RWPE1 (cell line): ENCODE measurements at places on chromosomes 6 and 20.
A peak's percentile ranks its signal among the peaks of the same experiment; 100 is the strongest.

DNA sequence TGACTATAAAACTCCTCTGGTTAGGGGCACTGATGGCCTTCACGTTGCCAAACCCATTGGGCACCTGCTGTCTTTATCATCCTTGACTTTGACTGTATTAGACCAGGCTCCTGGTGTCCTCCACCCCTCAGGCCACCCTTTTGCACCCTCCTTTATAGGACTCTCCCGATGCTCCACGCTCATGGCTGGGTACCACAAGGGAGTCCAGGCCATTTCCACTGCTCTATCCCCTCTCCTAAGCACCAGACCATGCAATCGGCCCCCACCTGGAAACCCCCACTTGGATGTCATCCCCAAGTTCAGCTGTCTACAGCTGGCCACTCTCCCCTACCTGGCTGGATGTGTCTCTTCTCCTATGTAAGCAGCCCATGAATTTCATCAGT, 115.2 kb downstream of the TOX2 start:
- DNase-seq = no peak

DNA sequence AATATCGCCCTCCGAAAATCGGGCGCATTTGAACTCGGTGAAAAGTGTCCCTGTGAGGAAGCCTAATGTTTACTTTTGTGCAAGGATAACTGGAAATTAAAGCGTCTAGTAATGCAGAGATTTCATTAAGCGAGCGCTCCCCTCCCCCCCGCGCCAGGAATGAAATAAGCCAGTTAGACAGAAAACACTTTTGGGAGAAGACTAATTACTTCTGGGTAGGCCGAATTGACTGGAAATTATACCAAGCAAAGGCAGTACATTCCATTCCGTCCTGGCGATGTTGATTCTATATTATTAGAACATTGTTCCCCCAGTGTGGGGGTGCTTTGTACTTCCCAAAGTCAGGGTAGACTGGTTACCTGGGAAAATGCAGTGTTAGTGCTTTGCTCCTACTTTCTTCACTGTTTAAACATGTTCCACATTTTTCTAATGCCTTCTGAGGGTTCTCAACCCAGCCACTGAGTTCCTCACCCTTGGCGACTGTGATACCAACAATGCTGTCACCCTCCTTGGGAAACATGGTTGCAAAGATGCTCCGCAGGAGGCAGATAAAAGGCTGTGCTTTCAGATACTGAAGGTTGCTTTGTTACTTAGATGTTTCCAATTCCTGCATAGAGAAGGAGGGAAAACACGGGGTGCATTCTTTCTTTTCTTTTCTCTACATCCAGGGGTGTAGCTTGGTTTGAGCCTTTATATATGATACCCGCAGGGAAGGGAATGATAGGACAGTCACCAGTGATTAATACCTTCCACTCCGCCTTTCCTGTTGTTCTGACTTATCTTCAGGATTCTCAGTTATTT, 2.6 kb downstream of the GJA1 start:
- peak; percentile 60 for DNase-seq

DNA sequence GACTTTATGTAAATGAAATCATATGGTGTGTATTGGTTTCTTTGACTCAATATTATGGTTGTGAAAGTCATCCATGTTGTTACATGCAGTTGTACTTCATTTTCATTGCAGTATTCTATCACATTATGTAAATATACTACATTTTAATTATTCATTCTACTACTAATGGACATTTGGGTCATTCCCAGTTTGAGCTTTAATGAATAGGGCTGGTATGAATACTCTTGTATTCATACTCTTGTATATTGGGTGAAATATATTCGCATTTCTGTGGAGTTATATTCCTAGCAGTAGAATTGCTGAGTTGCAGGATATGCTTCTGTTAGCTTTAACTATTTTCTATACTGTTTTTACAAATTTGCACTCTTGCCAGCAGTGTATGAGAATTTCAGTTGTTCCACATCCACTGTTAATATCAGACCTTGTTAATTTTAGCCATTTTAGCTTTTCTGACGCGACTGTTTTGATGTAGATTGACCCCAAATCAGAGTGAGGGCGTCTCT, 944.3 kb downstream of the KIF16B start:
- DNase-seq = no peak

DNA sequence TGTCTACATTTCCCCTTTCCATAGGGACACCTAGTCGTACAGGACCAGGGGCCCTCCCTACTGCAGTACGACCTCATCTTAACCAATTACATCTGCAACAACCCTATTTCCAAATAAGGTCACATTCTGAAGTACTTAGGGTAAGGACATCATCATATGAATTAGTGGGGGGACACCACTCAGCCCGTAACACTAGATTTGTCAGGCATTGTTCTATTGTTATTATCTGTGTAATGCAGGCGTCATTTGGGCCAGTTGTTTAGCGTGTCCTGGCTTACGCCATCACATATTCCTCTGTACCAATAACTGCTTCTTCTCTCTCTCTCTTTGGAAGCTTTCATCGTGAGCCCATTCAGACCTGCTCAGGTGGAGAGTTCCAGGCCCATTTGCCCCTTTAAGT, 89.3 kb downstream of the CAP2 start:
- no peak for DNase-seq

DNA sequence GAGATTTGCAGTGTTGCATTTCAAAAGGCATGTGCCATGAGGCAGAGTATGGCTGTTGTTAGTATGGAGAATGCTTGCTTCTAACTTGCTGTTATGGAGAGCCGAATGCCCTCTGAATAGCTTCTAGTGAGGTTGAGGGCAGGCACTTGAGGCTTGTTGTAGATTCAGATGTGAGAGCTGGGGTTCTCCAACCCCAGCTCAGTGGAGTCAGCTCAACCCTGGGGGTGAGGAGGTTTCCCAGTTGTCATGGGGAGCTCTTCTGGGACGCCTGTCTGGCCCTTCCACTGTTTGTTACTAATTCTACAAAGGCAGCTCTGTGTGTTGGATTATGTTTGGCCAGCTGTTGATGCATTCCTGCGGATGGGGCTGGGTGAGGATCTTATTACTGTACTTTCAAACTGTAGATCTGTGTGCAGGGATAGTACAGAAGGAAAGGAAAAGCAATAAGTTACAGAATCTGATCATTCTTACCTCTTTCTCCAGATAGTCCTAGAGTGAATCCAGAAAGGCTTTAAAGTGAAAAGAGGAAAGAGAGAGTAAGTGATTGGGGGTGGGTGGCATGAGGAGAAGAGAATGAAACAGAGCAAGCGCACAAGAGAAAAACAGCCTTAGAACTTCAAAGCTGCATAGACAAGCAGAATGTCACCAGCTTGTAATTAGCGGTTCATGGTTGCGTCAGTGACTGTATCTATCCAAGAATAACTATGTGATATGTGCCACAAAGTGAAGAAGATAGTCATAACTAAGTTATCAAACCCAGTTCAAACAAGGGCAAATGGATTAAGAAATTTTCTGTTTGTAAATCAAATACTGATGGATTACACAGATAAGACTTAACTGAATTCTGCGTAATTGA, 148.7 kb downstream of the PRL start:
- DNase-seq = peak; percentile 15

DNA sequence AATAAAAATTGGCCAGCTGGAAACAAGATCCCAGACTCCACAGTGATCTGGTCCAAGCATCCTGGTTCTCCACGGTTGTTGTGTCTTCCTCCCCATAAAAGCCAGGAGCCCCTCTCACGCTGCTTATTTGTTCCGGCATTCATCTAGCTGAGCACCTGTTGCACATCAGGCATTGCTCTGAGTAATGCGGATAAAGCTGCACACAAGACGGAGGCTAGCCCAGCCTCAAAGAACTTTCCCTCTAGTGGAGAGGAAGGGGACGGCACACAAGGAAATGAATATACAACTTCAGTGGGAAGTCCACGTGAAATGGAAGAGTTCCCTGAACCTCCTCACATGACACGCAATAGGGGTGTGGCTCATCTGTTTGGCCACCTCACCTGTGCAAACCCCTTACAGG, 30.3 kb upstream of the NXT1 start:
- DNase-seq = peak; percentile 16

GRCh38 chr20:20808016-20808415, 95.6 kb upstream of the RALGAPA2 start:
- DNase-seq = no peak

DNA sequence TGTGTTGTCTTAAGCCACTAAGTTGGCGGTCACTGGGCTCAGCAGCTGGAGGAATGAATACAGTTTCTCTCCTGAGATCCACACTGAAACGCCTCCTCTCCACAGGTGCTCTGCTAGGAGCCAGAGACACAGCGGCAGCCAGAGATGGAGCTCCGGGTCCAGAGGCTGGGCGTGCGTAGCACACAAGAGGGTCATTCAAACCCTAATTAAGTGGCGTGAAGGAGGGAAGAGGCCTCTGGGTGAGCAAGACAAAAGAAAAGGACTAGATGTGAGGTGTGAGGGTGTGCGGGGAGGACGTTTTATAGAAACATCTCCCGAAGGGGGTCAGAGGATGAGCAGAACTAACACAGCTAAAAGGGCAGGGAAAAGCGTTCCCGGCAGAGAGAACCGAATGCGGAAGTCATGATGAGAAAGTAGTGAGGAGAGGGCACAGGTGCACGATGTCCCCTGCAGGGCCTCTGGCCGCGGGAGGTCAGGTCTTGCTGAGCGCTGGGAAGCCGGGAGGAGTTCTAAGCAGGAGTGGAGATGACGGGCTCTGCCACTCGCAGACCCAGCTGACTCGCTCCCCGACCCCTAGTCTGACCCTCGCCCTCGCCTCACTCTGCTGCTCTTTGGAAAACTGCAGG, 54.4 kb downstream of the BMP7 start:
- DNase-seq = no peak

DNA sequence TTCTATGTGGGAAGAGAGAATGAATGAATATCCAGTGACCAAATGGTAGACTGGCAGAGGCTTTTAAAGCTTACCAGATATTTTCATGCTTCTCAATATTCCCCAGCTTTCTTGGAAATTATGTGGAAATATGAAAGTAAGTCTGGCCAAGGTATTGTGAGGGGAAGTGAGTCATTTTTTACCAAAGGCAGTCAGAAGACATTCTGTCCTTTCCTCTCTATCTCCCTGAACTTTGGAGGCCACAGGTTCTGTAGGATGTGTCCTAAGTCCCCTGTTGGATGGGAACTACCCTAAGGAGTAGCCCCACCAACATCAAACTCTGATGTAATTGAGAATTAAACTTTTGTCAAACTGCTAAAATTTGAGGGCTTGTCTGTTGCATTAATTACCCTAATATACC, 593.8 kb upstream of the NRSN1 start:
- no peak for DNase-seq

- no peak for DNase-seq
These were observed 169.3 kb downstream of the SLC16A10 start for GRCh38 chr6:111256646-111257045.

- DNase-seq = no peak
These were observed 23.6 kb upstream of the STX16 start for GRCh38 chr20:58627212-58628072.

DNA sequence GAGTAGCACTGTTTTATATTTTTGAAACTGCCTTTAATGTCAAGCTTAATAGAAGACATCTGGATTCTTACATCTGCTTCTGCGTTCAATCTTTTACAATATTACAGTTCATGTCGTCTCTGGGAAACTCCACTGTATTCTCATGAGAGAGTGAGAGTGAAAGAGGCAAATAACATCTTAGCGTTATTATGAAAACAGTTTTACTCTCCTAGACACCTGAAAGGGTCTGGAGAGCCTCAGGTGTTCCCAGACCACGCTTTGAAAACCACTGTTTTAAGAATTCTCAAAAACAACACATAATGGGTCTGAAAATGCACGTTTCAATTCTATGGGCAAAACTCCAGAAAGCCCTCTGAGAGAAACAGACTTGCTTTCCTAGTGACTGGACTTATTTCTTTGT, 63.3 kb downstream of the ARHGAP18 start:
- no peak for DNase-seq

DNA sequence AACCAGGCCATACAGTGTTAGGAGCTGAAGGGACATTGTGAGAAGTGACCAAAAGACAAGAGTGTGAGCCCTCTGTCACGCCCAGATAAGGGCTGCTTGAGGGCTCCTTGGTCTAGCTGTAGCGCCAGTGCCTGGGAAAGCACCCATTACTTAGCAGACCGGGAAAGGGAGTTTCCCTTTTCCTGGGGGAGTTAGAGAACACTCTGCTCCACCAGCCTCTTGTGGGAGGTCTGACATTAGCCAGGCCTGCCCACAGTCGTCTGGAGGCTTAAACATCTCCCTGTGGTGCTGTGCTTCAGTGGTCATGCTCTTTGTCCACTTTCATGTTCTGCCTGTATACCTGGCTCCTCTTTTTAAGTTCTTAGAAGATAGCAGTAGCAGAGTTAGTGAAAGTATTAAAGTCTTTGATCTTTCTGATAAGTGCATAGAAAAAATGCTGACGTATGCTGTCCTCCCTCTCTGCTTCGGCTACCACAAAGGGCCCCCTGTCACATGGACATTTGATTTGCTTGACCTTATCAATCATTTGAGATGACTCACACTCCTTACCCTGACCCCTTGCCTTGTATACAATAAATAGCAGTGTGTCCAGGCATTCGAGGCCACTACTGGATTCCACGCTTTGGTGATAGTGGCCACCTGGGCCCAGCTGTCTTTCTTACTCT, 201.5 kb upstream of the ECI2 start:
- DNase-seq = no peak

DNA sequence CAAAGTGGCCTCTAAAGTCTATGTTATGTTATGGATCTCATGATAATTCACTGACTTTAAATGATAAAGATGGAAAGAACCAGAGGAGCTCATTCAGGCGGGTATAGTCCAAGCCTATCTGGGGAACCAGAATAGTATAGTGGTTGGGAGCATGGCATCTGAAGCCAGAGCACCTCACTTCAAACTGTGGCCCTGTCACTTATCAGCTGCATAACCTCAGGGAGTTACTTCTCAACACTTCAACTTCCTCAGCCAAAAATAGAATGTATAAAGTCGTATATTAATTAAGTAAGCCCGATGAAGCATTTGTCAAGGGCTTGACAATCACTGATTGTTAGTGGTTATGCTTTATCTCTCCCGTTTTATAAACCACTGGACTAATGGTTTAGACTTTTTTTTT, 112.7 kb downstream of the RTN4IP1 start:
- no peak for DNase-seq

DNA sequence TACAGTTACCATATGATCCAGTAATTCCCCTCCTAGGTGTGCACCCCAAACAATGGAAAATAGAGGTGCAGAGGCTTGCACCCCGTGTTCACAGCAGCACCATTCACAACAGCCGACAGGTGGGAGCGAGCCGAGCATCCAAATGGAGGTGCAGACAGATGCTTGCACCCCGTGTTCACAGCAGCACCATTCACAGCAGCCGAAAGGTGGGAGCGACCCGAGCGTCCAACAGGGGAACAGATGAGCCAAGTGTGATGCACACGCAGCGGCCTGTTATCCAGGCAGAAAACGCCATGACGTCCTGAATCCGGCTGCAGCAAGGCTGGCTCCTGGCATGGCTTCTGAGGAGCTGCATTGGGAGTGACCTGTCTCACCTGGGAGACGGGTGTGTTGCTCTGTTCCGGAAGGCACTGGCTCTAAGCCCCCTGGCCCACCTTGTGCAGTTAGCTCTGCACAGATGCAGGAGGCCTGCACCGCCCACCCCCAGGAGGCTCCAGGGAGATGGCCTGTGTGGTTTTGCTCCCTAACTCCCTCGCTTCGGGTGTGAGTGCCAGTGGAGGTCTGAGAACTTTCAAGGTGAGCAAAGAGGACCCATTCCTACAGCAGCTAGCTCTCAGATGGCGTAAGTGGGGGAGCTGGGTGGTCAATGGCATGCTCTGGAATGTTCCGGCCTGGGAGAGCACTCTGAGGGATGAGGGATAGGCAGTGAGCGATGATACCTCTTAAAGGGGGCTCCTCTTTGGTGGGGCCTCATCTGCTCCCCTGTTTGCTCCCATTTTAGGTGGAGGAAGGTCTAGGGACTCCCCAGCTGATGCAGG, 47.8 kb upstream of the FRMD1 start:
- no peak for DNase-seq

- no peak for DNase-seq
These were observed 20.0 kb upstream of the PXDC1 start for GRCh38 chr6:3771407-3772011.

GRCh38 chr20:13819885-13820645, 35.2 kb downstream of the NDUFAF5 start:
- DNase-seq = peak; percentile 79
